Heart left ventricle (tissue), 16 donors: ENCODE measurements at places on chromosomes 4 and X. TPM values are rescaled to one million over a fixed set of nuclear protein-coding genes. Genes with fewer than 3 reads are reported as not detected.

GRCh38 chrX:69959712-69960111, 90.0 kb downstream of the AWAT2 start:
- DNase-seq = no peak

- DNase-seq = no peak
These were observed 80.2 kb upstream of the LHFPL1 start for GRCh38 chrX:112759966-112760365.

DNA sequence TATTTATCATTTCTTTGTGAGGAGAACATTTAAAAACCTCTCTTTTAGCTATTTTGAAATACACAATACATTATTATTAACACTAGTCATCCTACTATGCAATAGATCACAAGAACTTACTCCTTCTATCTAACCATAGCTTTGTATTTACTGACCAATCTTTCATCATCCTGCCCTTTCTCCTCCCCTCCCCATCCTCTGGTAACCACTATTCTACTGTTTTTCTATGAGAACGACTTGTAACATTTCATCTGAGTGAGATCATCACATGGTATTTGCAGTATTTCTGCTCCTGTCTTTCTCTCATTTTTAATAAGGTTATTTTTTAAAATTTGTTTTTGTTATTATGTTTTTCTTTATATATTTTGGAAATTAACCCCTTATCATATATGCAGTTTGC, 331.8 kb downstream of the TEX13C start:
- no peak for DNase-seq

CD99L2 gene
- total RNA-seq = 70.8 TPM

SERTM2 gene
- not detected for total RNA-seq

DNA sequence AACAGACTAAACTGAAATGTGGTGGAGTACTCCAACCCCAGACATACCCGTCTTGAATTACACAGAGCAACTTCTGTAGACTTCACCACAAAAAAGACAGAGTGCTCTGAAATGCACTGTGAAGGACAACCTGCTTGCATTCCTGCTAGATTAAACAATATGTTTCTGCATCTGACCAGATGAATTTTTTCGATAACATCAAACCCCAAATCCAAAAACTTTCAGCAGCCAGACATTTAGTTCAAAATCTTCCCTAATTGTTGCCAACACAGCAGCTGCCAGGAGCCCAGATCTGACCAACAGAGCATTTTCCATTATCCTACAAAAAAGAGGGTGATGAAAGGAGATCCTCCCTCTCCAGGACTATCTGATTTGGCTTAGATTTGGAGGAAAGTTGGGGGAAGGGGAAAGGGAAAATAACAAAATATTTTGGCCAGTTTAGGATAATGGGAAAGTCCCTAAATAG, 356.5 kb downstream of the PDGFC start:
- DNase-seq = no peak

GABRQ gene
- not detected for total RNA-seq
